GM23248 (cell line): ENCODE measurements at places on chromosomes 2 and 18. TPM values are rescaled to one million over a fixed set of nuclear protein-coding genes. Genes with fewer than 3 reads are reported as not detected.

DNA sequence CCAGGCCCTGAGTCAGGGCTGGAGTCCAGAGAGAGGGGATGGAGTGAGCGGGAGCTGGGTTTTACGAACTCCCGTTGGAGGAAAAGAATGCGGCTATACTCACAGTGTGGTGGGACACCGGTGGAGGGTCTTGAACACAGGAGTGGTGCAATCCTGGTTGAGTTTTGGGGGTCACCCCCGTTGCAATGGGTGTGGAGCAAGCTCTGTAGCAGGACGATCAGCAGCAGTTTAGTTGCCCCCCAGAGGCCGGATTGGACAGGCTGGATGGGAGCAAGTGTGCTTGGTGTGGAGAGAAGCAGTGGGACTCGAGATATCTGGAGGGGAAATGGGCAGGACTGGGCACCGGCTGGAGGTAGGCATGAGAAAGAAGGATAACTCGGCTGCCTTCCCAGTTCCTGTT is 72.3 kb upstream of the TWIST2 start:
- no peak for DNase-seq

GRCh38 chr2:47079515-47080412 is 75.3 kb downstream of the STPG4 start:
- DNase-seq: peak; percentile 38

GRCh38 chr2:222989431-222989830 is 62.6 kb upstream of the KCNE4 start:
- DNase-seq: no peak

DNA sequence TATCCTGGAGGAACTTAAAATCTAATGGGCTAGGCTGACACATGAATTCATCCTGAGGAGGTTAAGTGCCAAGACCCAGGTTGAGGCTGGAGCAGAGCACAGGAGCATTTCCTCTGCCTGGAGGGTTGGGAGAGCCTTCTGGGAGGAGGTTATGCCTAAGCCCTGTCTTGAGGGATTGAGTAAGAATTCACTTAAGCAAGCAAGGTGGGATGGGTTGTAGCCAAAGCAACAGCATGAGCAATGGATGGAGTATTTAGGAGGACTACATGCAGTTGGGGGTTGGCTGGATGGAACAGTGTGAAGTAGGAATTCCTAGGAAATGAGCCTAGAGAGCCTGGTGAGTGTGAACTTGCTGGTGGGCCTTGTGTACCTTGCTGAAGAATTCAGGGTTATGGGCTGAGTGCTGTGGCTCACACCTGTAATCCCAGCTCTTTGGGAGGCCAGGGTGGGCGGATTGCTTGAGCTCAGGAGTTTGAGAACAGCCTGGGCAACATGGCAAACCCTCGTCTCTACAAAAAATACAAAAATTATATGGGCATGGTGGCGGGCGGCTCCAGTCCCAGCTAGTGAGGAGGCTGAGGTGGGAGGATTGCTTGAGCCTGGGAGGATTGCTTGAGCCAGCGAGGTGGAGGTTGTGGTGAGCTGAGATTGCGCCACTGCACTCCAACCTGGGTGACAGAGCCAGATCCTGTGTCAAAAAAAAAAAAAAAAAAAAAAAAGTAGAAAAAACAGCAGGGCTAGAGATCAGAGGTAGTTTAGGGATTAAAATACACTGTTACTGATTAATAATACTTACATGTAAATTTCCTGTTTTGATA is 22.2 kb downstream of the TANC1 start:
- peak; percentile 96 for DNase-seq

The MMADHC gene
- total RNA-seq: 143 and 156 TPM in 2 replicates

DNA sequence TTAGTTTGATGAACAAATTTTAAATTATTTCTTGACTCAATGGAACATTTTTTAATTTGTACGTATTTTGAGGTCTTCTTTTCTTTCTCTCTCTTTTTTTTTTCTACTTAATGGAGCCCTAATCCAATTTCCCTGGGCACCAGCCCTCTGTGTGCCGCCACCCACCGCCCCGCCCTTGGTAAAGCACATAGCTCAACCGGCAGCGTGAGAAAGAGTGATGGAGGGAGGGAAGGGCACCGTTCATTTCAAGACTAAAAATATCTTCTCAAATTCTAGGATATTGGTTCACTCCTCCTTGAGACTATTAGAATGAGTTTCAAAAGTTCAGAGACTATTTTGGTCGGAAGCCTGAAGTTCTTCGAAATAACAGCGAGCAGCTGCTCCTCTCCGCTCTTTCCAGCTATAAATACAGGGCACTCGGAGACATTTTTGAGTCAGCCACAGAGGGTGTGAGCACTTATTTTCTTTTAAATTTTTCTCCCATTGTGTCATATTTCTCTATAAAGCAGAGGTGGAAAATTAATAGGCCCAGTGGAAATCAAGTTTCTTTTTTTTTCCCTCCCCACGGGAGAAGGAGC is 731.7 kb upstream of the ID2 start:
- peak; percentile 80 for DNase-seq

The SATB2 gene
- 6.3 and 9.9 TPM in 2 replicates for total RNA-seq

The USP14 gene
- 13.9 and 16.1 TPM in 2 replicates for total RNA-seq

- DNase-seq: no peak
Measured at GRCh38 chr2:201261471-201261870, 1.1 kb downstream of the CASP8 start.

The MRPL53 gene
- 14.8 and 18.5 TPM in 2 replicates for total RNA-seq
